ENCODE measurements at places on chromosomes 1 and 21. TPM values are rescaled to one million over a fixed set of nuclear protein-coding genes. Genes with fewer than 3 reads are reported as not detected.

CRABP2 gene
- 42.1 TPM for polyA plus RNA-seq

ACTRT2 gene
- not detected for polyA plus RNA-seq

RGS8 gene
- not detected for polyA plus RNA-seq

KRTAP7-1 gene
- polyA plus RNA-seq, result not detected

TIAM1 gene
- 2.4 TPM for polyA plus RNA-seq

ZNF648 gene
- polyA plus RNA-seq, result not detected

CD52 gene
- polyA plus RNA-seq, result not detected

OVAAL gene
- not detected for polyA plus RNA-seq

ITGB2 gene
- 0.77 TPM for polyA plus RNA-seq

NRAS gene
- 15.9 TPM for polyA plus RNA-seq

All from SK-N-SH (cell line).